RCC 7860 (cell line): ENCODE measurements at places on chromosomes 7 and 10.

DNA sequence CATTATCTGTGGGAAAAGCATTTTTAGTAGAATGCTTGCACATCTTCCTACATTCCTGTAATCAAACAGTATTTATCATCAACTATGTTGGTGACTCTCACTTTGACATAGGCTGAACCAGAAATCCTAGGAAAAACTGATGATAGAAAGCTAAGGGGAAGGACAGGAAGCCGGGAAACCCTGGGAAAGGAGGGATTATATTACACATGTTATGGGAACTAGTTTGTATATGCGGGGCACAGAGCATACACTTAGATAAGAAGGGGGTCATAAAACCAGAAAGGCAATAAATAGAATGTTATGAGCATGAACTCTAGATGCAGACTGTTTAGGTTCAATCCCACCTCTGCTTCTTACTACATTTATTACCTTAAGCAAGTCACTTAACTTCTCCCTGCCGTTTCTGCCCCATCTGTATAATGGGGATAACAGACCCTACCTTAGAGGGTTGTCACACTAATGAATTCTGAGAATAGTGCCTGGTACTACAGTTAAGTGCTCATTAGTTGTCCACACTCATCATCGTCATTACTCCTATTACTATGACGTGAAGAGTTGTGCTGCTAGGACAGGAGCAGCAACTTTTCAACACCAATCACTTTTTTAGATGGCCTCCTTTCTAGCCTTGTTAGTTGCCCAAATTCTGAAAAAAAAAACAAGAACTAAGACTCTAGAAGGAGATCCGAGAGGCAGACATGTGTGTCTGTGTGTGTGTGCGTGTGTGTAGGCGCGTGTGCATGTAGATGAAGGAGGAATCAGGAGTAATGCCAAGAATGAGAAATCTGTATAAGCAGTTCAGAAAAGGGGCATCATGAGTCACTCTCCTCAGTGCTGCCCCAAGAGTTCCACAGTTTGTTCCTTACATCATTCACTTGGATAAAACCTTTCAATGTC is 52.2 kb downstream of the KMT2C start:
- DNase-seq, result peak; percentile 49

GRCh38 chr10:71312811-71313789 is 6.0 kb upstream of the SLC29A3 start:
- no peak for DNase-seq

DNA sequence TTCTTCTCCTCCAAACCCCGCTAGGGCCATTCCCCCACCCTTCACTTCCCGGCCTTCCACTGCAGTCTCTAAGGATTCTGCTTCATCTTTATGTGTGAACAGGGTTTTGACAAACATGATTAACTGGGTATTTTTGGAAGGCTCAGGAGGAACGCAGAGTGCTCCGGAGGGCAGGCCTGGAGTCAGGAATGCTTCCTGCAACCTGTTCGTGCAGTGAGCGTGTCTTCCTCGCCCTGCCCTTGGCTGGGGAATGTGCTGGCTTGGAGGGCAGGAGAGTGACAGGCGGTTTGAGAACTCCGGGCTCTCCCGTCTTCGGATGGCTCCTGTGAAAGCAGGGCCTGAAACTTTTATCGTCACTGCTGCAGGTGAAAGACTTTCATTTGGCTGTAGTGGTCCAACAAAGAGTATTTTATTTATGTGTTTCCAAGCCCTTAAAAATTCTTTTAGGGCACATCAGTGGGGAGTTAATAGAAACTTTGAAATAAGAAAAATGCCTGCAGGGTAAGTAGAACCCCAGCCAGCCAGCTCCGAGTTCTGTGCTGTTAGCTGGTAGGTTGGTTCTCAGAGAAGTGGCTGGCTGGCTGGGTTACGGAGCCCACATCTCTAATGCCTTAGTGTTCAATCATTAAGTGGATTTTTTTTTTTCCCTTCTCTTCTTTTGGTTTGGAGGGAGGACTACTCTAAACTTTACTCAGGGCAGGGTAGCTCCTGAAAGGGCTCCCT is 51.0 kb downstream of the TCF7L2 start:
- no peak for DNase-seq

- no peak for DNase-seq
These were observed 1053.2 kb downstream of the REEP3 start for GRCh38 chr10:64574371-64574770.

- no peak for DNase-seq
These were observed 33.1 kb upstream of the ELMO1 start for GRCh38 chr7:37481722-37482288.

DNA sequence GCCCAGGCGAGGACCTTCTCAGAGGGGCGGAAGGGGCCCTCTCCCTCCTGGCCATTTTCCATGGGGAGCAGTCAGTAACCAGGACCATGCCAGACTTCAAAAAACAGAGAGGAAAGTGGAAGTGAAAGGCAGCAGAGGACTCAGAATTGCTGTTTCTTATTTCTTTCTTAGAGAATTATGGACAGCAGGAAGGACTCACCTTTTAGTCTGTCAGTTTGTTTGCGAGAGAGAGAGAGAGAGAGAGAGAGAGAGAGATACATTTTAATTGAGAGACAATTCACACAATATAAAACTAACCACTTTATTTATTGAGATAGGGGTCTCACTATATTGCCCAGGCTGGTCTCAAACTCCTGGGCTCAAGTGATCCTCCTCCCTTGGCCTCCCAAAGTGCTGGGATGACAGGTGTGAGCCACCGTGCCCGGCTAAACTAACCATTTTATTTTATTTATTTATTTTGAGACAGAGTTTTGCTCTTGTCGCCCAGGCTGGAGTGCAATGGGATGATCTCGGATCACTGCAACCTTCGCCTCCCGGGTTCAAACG is 24.5 kb downstream of the SCD start:
- DNase-seq, result no peak

DNA sequence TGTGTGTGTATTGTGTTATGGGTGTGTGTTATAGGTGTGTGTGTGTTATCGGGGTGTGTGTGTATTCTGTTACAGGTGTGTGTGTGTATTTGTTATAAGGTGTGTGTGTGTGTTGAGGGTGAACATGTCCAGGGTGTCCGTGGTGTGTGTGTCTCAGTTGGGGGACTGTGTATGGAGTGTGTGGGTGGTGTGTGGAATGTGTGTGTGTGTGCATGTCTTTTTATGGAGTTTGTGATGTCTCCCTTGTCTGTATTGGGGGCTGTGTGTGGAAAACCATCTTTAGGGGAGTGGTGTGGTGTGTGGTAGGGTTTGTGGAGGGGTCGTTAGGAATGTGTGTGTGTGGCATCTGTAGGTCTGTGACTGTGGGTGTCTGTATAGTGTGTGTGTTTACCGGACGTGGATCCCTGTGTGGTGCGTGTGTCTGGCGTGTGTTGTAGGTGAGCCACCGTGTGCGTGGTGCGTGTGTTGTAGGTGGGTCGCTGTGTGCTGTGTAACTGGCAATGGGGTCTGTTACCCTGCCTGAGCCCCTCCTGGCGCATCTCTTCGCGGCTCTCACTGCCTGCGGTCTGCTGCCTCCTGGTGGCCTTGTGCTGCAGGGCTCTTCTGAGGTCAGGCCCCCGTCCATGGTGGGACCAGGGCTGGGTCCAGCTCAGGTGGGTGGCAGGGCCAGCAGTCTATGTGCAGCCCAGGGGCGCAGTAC is 61.7 kb downstream of the PALD1 start:
- no peak for DNase-seq
